ENCODE measurements at places on chromosomes 2 and 18.

GRCh38 chr2:231238689-231239088 is 40.3 kb downstream of the ARMC9 start:
- no peak for DNase-seq

DNA sequence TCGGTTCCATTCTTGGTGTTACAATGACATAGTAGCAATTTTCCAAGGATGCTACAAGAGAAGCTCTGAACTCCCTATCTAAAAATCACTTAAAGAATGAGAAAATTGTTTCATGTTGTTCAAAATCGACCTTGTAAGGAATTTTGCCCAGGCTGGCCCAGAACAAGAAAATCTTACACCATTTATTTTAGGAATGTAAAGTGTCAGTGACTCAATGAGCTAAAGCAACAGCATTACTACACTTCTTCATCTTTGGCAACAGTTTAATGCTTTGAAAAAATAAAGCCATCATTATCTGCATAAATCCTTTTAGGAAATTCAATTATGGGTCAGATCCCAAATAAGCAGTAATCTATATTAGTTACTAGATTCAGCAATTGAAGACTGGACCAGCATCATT is 38.6 kb downstream of the SLC25A12 start:
- DNase-seq: peak; percentile 31

- DNase-seq: no peak
These were observed 17.5 kb downstream of the POLR1A start for GRCh38 chr2:86087936-86088850.

DNA sequence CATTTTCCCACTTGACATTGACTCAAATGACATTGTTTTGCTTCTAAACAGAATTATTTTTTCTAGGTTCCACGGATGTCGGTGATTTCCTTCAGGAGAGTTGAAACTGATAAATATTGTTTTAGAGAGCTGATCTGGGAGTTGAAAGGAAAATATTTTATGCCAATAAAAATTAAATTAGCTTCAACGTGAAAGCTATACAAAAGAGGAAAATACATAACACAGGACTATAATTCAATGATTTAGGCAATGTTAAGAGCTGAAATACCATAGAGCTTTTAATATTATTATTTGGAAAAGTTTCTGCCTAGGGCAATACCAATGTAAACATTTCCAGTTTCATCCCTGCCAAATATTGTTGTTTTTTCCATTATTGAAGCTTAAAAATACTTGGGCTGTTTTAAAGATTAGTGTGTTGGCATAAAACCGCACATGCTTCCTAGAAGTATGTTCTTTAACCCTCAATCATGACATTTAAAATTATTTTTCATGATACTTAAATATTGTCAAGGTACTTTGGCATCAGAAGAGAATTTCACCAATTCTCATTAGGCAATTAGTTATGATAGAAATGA is 18.6 kb upstream of the PDE1A start:
- peak; percentile 55 for DNase-seq

DNA sequence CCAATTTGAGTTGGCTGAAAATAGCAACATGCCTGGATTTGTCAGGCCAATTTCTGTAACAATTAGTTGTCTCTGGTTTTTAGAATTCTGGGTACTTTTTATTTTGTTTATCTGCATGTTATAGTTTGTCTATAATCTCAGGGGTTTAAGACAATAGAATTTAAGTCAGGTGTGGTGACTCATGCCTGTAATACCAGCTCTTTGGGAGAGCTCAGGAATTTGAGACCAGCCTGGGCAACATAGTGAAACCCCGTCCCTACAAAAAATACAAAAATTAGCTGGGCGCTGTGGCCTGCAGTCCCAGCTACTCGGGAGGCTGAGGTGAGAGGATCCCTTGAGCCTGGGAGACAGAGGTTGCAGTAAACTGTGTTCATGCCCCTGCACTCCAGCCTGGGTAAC is 114.4 kb upstream of the GLS start:
- DNase-seq: no peak

DNA sequence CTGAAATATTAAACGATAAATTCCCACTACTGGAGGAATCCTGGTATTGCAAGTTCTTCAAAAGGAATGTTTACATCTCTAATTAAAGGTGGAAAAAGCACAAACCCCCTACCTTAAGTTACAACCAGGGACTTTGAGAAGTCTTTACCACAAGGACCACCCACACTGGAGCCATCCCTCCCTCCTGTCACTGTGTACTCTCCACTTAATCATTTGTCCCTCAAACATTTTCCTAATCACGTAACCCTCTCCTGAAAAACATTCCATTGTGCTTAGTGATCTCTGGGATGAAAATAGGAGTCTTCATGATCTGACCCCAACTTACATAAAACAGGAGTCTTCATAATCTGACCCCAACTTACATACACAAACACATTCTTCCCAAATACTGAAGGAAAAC is 85.7 kb downstream of the SUCLG1 start:
- peak; percentile 29 for DNase-seq

- peak; percentile 79 for DNase-seq
These were observed 44.5 kb downstream of the SH3RF3 start for GRCh38 chr2:109173311-109174171.

- DNase-seq: no peak
These were observed 8.6 kb downstream of the OSBPL6 start for GRCh38 chr2:178202927-178203326.

DNA sequence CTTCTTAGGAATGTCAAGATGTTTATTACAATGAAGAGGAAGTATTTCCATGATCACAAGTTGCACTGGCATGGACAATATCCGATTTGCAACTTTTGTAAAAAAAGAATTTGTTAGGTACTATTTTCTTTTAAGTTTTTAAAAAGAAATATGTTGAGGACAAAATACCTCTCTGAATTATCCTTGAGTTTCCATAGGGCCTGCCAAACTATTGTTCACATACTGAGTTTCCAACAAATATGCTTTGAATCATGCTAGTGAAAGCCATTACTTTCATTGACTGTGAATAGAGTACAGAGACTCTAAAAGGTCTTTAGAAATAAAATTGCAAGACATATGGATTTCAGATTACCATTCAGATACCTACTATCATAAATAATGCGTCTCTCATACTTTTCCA is 566.1 kb downstream of the TMEM182 start:
- DNase-seq: no peak

- DNase-seq: no peak
These were observed 61.4 kb downstream of the TXNL1 start for GRCh38 chr18:56576826-56577573.

DNA sequence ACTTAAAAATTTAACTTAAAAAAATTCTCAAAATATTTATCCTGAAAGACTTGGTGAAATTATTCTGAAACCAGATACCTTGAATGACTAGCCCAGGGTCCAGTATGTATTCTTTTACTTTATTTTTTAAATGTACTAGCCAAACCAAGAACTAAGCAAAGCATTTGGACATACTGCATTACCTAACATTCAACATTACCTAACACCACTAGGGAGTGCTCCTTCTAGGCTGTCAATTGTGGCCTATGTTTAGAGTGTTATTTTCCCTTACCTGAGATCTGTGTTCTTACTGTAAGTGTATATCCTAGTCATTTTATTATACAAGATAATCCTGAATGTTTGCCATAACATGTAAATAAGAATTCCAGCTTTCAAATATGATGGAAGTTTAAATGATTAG is 496.6 kb downstream of the PTPRM start:
- no peak for DNase-seq

DNA sequence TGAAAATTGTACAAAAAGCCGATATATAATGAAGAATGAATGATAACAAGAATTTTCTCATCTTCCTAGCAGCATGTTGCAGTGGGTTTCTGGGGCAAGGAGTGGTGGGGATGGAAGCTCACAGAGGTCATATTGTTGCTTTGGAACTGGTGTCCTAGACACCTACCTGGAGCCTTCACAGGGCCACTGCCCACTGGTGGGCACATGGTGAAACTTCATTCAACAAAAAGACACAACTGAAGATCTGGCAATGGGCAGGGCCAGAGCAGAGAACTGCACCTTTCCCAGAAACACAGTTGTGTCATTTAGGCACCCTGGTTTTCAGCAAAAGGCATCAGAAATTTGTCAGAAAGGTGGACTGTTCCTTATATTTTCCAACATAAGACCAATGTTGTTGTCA is 115.3 kb downstream of the FHOD3 start:
- peak; percentile 26 for DNase-seq

DNA sequence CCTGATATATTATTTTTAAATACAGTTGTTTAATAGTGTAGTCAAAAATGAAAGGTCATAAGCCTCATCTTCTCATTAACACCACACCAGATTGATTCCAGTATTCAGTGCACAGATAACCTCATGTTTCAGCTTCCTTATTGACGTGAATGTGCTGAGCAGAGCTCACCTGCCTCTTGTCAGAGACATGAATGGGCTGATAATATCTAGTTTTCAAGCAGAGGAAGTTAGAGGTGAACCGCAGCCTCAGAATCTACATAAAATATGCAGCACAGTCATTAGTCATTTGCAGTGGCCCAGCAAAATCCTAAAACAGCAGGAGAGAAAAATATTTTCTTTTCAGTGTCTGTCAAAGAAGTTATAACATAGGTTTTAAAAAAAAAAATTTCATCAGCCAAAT is 216.2 kb downstream of the GBX2 start:
- no peak for DNase-seq

GRCh38 chr2:236503100-236503499 is 66.5 kb upstream of the ACKR3 start:
- DNase-seq: no peak

DNA sequence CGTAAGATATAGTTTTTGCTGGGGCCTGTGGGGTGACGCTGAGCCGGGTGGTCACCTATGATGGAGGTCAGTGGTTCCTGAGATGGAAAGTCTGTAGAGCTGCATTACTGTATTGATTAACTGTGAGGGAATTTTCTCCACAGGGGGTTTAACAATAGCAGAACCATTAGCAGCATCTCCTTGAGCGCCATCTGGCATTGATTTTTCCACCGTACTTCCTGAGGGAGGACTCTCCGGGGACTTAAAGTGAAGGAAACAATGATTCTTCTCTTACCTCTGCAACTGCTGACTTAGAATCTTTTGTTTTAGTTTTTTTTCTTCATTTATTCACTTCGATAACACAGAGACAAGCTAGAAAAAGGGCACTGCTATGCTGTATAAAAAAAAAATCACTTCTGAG is 22.6 kb upstream of the RNF125 start:
- DNase-seq: no peak

GRCh38 chr2:99404797-99405669 is 67.8 kb downstream of the EIF5B start:
- DNase-seq: no peak

GRCh38 chr2:74730530-74730929 is 76.5 kb downstream of the SEMA4F start:
- no peak for DNase-seq

DNA sequence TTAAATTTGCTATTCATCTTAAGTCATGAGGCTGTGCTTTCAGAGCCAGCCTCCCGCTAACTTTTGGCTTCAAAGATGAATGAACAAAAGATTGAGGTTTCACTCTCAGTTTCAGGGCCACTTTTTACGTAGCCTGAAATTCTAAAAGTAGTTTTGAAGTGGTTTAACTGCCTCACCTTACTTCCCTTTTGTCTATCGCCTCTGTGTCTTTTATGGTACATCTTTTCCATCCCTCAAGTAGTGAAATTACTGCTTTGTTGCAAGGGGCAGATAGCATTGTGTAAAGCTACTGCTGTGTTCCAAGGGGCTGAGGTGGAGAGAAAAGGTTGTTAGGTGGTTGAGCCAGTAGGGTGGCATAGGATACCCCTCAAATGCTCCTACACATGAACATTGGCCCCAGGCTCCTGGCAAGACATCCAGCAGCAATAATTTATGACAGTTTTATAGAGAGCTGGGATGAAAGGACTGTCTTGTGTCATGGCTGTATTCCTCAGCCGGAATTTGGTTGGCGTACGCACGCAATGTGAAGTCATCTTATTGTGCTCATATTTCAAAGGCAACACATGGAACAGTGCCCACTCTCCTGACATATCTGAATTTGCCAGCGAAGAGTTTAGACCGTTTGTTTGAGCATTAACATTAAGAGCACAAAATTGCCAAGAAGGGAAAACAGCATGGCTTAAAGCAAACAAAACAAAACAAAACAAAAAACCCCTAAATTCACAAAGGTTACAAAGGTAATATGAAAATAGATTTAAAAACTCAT is 32.2 kb downstream of the QPCT start:
- peak; percentile 94 for DNase-seq

DNA sequence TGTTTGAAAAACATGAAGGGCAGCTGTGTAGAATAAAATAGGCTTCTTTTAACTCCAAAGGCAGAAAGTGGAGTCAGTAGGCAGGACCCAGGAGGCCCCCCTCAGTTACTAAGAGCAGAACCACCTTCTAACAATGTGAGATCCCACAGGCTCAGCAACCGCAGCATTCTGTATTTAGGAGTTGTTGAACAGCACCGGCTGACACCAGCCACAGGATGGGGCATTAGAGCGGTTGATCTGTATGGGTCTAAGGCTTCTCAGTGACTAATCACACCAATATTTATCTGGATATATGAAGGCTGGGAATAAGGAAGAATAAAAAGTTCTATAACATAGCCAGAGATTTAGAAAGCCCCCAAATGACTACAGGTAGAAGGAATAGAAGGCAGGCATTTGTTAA is 51.7 kb downstream of the MYO5B start:
- no peak for DNase-seq

- no peak for DNase-seq
These were observed 163.8 kb upstream of the CDH20 start for GRCh38 chr18:61169386-61169785.

DNA sequence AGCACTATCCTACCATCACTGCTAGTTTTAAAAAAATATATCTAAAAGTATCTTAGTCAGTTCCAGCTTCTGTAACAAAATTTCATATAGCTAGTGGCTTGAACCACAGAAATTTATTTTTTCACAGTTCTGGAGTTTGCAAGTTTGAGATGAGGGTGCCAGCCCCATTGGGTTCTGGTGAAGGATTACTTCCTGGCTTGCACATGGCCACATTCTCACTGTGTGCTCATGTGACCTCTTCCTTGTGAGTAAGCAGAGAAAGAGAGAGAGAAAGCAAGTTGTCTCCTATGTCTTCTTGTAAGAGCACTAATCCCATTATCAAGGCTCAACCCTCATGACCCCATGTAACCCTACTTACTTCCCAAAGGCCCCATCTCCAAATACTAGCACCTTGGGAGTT is 158.9 kb downstream of the DOK6 start:
- no peak for DNase-seq

- DNase-seq: no peak
These were observed 104.6 kb upstream of the KLHL29 start for GRCh38 chr2:23280401-23280800.

DNA sequence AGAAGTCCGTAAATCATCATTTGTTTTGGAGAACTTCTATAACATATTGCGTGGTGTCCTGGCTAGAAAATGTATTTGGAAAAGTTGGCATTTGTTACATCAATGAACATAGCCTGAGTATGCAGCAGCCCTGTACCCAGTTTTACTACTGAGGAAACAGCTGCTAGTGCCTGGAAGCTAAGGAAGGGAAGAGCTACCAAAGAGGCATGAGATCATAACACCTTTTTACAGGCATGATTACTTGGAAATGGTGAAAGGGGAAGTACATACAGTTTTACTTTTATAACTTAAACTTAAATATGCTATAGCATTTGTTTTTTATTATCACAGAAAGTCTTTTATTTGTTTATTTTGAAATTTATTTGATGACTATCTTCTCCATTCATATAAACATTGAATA is 128.4 kb upstream of the MC4R start:
- DNase-seq: peak; percentile 1

Data from EL (cell line).